ENCODE measurements at places on chromosomes 3 and 15.

- no peak for DNase-seq
Observed at GRCh38 chr3:21484828-21485144, 266.2 kb downstream of the ZNF385D start.

DNA sequence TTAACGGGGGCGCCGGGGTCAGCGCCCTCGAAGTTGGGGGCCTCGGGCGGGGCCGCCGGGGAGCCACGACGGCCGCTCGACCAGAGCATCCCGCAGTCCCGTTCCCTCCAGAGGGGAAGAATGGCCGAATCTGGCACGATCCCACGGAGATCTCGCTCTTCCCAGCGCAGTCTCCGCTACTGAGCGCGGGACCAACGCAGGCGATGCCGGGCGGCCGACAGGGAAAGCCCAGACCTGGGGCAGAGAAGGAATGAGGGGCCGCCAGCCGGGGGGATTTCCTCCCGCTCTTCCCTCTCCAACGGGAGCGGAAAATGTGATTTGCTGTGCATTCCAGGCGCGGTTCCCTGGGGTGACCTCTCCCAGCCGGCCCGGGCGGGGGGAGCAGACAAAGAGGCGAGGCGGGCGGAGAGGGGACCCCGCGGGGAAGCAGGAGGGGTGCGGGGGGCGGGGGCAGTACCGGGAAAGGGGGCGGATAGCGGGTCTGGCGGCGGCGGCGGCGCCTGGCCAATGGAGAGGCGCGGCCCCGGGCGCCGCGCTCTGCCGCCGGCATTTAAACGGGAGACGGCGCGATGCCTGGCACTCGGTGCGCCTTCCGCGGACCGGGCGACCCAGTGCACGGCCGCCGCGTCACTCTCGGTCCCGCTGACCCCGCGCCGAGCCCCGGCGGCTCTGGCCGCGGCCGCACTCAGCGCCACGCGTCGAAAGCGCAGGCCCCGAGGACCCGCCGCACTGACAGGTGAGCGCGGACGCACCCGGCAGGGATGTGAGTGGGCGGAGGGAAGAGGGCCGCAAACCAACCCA, at the start of gene GREM1:
Gene GREM1, plus strand, starts transcription at position 579 of the 801 bp plus-strand sequence. CDS start 12,687 bp downstream, outside the sequence.
- DNase-seq = no peak

- peak; percentile 25 for DNase-seq
Observed at GRCh38 chr3:188947401-188948280, 224.1 kb upstream of the TPRG1 start.

DNA sequence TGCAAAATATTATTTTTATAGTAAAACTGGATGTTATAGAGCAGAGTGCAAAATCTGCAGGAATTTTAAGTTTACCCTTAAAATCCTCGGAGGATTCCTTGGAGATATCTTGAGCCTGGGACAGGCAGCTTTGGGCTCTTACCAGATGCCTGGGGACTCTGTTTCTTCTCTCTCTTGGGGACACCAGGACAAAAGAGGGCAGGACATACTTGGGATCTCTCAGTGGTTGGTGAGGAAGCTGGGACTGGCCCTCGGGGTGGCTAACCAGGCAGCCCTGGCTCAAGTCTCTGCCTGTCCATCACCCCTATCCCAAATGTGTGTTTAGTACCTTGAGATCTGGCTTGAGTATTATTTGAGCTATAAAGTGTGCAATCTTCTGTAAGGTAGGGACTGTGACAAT, 38.6 kb downstream of the TKT start:
- DNase-seq = no peak

- DNase-seq = no peak
Observed at GRCh38 chr3:77160931-77161497, 121.1 kb downstream of the ROBO2 start.

DNA sequence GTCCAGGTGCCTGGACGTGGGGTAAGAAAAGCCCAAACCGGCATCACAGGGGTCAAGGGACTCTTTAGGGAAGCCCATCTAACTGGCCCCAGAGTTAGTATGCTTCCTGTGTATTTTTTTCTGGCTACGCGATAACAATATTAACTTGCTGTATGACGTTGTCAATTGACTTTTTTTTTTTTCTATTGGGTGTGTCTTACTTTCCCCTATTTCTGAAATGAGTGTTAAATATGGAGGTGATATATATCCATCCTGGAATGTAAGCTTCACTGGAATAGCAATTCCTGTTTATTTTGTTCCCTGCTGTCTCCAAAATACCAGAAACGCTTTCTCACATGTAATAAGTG, 598 bp upstream of the GMNC start:
- no peak for DNase-seq

DNA sequence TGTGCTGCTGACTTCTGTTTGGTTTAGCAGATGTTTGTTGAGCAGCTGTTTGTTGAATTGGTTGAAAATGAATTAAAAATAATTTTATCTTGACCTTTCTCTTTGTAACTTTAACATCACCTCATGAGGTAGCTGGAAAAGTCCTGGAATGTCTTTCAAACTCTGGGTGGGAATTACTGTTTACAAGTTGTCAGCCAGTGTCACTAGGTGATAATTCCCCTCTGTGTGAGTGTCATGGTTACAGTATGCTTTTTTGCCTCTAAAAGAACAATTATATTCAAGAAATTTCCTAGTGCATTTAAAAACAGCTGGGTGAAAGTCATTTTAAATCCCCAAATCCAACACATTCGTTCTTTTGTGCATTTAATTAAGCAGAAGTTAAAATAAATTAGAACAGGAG, 113.2 kb downstream of the PTPRG start:
- DNase-seq = no peak

- DNase-seq = no peak
Observed at GRCh38 chr3:69005791-69006482, 7.5 kb downstream of the EOGT start.

DNA sequence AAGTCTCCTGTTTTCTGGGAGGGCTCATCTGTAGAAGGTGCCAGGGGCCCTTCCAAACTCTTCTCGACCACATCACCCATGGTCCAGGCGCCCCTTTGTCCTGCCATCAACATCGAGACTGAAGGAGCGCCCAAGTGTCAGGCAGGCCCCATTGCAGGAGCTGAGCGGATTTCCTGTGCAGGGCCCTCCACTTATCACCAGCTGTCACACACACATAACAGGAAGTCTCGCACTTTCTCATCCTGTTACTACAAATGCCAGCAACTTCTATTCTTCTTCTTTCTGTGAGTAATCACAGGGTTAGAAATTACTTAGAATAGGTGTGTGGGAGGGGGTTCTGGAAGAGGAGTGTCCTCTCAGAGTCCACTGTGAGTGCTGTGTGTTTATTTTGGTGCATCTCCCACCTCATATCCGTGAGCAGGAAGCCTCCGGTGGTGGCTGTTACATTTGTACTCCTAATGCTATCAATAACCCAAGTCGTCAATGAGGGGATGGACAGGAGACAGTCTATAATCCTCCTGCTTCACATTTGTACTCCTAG, at the start of gene KLHL6:
Gene KLHL6, minus strand, starts transcription at position 166 of the 541 bp plus-strand sequence. Its CDS starts 53 bp downstream, at position 113.
- peak; percentile 65 for DNase-seq

DNA sequence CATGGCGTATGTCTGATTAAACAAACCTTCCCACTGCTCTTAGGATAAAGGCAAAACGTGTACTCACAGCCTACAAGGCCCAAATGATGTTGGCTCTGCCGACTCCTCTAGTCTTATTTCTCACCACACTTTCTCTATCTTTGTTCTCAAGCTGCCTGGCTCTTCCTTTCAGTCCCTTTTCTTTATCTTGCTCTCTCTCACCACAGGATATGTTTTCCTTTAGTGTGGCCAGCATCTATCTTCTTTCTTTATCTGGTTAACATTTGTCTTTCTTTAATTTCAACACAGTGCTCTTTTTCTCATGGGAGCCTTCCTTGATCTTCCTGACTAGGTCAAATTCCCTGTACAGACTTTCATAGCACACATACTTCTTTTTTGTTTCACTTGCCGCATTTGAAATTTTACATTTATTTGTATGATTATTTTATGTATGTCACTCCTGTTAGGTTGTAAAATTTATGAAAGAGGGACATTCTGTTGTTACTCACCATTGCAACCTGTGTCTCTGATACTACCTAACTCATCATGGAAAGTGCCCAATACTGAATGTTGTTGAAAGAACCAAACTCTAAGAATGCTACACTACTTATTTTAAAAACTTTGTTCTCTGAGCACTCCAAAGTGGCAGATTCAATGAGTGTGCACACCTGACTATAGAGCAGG, 328.9 kb upstream of the CBLB start:
- no peak for DNase-seq

GRCh38 chr15:91624353-91624968, 229.0 kb upstream of the SLCO3A1 start:
- no peak for DNase-seq

DNA sequence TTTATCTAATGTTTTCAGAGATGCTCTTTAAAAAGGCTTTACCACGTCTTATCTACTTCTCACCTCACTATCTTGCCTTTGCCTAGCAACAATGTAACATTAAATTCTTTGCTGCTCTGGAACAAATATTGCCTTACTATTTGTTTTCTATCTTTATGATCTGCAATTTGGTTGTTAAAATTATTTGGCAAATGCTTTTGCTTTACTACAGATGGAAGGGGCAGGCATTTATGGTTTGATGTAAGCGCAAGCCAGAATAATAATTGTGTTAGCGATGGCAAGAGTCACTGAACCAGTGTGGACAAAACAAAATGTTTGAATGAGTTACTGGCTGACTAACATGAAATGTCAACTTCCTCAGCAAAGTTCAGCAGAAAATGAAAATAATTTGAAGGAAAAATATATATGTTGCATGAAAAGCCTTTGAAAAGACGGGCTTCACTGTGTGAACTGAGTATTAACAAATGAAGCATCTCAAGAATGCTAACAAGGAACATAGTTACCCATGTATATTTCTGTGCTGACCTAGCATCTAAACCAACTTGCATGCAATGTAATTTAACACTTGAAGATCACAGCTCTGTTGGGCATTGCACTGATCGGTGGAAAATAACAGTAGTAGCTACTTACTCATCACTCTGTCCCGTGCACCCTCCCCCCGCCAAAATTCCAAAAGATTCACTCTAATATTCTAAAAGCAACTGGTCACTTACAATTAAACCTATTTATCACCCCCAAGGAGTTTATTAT, 454.0 kb upstream of the ARHGEF26 start:
- no peak for DNase-seq

- DNase-seq = no peak
Observed at GRCh38 chr3:14517601-14518431, 22.3 kb downstream of the GRIP2 start.

DNA sequence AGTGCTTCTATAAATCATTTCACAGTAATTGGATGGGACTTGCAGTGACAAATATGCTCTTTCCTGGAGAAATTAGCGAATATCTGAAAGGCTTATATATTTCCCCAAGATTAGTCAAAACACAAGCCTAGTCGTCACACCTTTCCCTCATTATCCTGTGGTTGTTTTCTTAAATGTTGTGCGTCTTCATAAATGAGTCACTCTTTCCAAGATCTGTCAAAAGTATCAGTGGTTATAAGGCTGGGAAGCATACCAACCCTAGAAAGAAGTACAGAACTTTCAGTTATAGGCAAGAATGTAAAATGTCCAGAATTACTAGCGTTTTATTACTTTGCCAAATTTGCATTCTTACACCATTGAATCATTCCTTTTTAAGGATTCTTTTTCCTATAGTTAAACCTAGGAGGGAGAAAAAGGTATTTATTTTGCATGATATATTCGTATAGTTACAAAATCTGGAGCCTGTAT, 33.6 kb downstream of the TMEM212 start:
- DNase-seq = no peak

- DNase-seq = no peak
Observed at GRCh38 chr15:57310876-57311275, 65.4 kb upstream of the CGNL1 start.

DNA sequence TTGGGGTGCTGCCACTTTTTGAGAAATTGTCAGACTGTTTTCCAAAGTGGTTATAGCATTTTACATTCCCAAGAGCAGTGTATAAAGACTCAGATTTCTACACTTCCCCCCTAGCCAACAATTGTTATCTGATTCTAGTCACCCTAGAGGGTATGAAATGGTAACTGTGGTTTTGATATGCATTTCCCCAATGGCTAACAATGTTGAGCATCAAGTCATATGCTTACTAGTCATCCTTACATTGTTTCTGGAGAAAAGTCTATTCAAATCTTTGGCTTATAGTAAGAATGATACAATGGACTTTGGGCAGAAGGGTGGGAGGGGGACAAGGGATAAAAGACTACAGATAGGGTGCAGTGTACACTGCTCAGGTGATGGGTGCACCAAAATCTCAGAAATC, 73.3 kb downstream of the CSNK1G1 start:
- DNase-seq = no peak

DNA sequence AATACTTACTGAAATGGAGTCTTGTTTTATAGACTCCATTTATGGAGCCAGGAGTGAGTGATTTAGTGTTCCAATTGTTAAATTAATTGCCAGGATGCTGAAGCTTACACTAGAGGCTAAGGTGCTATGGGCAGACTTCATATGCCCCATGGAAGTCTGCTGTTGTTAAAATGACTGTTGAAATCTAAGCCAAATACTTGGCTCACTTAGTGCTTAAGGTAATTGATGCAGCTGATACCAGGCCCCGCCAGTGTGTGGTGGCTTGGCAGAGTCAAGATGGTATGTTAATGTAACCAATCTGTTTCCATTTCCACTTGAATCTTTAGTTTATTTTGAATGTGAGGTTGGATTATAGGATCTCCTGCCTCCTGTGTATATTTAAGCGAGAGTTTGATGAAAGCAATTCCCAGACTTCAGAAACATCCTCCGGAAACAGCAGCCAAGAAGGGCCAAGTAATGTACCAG, 187.1 kb downstream of the ITPR1 start:
- no peak for DNase-seq

DNA sequence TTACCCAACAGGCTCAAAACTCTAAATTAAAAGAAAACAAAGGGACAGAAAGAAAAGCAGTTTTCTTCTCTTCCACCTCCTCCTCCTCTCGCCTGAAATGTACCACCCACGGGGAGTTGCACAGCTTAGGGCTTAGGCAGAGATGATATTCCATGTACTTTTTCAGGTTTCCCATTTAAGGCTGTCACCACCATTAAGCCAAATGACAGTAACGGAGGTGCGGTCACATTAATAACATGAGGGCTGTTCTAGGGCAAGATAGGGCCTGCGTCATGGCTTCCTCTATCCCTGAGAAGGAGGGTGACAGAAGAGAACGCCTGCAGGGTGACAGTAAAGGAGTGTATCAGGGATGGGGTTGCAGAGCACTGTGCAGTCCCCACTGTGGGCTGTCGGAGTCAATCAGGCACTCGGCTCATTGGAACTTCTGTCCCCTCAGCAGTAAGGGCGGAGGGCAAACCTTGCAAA, 51.7 kb upstream of the TJP1 start:
- DNase-seq = no peak

DNA sequence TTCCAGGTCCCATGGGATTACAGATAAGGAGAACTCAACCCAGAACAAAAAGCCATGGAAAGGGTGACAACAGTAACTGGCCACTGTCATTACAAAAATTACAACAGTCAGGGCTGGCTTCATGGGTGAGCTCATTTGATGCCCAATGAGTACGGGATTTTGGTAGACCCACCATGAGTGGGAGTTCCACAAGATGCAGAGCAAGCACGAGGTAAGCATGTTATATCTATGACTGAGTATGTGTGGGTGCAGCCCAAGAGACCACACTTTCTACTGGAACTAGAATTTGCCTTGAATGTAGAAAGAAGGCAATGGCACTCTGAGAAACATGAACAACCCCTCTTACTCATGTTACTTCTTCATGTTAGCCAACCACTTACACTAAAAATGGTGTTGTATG, 83.3 kb downstream of the IGF2BP2 start:
- no peak for DNase-seq

Data from stimulated activated CD4-positive, alpha-beta T cell treated with anti-CD3 and anti-CD28 coated beads, Interleukin-4, amount 100 ng/mL, for 1 hour (primary cell).